ENCODE measurements at places on chromosomes 7 and 10.

DNA sequence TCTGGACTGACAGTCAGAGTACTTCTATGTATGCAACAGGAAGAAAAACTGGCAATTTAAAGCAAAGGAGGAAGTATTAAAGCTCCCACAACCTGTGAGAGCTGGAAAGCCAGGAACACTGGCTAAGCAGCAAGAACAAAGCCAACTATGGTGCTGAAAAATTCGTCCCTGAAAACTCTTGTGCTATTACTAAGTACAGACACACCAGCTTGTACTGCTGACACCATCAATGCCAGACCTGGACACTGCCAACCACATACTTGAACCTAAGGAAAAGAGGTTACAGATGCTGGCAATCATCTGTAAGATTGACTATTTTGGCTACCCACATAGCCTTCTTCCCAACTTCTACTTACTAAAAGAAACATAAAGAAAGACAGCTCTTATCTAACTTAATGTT, 1110.6 kb downstream of the SORCS3 start:
- no peak for DNase-seq

GRCh38 chr10:18438361-18439126, 212.8 kb downstream of the NSUN6 start:
- no peak for DNase-seq

GRCh38 chr10:15627617-15628196, 92.0 kb downstream of the ITGA8 start:
- no peak for DNase-seq

GRCh38 chr7:112905950-112906349, 115.8 kb upstream of the TMEM168 start:
- no peak for DNase-seq

GRCh38 chr10:72315054-72315453, 39.7 kb downstream of the DNAJB12 start:
- DNase-seq: no peak

GRCh38 chr7:57821438-57822382, 371.7 kb downstream of the ZNF716 start:
- DNase-seq: no peak

DNA sequence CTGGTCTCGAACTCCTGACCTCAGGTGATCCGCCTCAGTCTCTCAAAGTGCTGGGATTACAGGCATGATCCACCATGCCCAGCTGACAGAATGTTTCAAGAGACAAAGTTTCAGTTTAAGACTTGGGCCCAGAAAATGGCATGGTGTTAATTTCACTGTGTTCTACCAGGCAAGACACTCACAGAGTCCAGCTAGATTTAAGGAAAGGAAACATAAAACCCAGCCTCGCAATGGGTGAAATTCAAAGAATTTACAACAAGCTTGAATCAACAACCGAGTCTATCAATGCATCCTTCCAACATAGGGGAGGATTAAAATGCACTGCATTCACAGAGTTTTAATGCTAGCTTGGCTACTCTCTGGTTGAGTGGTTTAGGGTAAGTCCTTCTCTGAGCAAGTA, 764.0 kb downstream of the XPNPEP1 start:
- no peak for DNase-seq

GRCh38 chr10:102665904-102666509, 21.7 kb downstream of the TRIM8 start:
- no peak for DNase-seq

- no peak for DNase-seq
These were observed 6.1 kb downstream of the NYAP1 start for GRCh38 chr7:100489824-100490223.

GRCh38 chr7:91668217-91668616, 212.3 kb downstream of the MTERF1 start:
- no peak for DNase-seq

GRCh38 chr7:56023500-56023899, 27.7 kb downstream of the PSPH start:
- no peak for DNase-seq

- no peak for DNase-seq
These were observed 148.6 kb upstream of the PDE1C start for GRCh38 chr7:32218741-32219288.

DNA sequence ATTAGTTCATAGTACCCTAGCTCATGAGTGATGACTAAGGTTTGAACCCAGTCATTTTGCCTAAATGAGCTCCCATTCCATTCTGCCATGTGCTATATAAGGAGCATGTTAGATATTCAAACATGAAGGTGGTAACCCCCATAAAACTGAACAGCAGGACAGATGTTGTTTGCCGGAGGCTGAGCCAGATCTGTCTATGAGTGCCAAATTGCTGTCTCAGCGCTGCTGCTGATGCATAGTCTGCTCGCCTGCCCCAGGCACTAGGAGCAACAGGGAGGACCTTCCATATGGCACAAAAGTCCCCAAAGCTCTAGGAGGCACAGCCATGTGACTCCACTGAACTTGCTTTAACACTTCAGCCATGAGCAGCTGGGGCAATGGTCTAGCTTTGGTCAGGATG, 466.0 kb upstream of the GHITM start:
- no peak for DNase-seq

- no peak for DNase-seq
These were observed 11.5 kb downstream of the PPIF start for GRCh38 chr10:79358811-79359210.

DNA sequence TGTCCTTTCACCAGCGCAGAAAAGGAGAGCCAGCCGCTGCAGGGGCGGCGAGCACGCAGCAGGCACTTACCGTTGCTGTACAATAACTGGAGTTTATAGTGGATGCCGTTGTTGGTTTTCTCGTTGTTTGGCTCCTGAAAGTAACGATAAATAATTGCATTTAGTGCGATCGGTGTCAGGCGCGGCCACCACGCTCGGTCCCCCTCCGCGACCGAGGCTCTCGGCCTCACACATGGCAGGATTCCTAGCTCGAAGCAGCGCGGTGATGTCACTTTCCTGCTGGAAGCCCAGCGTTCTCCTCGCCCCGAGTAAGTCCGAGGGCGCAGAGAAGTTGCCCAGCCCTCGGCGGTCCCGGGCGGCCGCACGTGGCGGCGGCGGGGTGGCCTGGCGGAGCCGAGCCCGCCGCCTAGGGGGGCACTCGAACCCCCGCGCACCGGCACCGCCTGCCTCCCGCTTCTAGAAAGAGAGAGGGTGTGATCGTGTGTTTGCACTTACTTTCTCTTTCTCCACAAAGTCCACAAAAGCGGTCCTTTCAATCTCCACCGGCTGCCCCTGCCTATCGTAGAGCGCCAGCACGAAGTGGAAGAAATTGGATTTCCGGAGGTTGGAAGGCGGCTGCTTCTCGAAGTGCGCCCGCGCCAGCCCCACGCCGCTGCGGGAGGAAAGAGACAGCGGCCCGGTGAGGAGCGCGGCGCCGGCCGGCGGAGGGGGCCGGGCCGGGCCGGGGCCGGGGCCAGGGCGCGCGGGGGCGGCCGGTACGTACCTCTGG, 1.0 kb downstream of the EBF3 start:
- no peak for DNase-seq

DNA sequence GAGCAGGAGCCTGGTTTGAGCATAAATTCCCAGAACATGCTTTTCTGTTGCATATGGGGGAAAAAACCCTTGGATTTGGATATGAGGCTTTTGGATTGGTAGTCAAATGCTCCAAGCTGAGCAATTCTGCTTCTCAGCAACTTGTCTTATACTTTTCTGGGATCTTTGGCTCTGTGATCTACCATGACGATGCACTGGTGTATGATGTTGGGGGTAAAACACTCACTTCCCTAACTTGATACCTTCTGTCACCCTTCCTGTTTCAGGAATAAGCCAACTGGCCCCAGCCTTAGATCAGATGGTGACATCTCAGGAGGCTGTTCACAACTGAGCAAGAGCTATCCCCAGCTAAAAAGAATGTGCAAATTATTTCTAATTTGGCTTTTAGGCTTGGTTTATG, 13.1 kb upstream of the CPA4 start:
- no peak for DNase-seq

DNA sequence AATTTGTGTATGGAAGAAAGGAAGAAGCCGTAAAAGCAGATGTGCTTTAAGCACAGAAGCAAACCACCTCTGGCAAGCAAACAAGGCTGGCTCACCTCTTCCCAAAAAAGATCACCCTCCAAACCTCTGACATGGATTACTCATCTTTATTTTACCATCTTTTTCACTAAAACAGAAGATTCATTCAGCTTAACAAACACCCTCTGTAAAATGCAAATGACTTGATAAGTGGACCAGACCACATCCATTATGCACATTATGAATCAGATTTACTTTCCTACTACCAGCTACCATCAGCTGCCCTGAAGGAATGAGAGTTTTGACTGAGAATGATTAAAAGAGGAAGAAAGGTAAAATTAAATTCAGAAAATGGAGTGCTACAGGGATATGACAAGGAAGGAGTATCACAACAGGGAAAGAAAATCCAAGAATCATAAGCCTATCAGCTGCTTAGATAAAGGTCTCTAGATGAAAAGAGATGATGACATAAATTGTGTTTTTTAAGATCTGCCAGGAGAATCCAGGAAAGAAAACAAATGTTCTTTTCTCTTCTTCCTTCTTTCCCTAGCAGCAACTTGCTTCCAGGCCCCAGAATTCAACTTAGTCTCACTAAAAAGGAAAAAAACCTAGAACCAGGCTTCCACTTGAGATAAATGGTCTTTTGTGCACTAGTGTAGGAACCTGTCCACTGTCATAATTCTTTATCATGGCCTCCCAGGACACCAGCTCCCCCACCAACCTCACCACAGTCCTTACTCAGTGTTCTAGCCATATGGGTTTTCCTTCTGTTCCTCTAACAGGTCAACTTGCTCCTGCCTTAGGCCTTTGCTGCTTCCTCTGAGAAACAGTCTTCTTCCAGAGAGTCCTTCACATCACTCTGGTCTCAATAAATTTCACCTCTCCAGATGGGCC, 47.4 kb downstream of the JAZF1 start:
- no peak for DNase-seq

DNA sequence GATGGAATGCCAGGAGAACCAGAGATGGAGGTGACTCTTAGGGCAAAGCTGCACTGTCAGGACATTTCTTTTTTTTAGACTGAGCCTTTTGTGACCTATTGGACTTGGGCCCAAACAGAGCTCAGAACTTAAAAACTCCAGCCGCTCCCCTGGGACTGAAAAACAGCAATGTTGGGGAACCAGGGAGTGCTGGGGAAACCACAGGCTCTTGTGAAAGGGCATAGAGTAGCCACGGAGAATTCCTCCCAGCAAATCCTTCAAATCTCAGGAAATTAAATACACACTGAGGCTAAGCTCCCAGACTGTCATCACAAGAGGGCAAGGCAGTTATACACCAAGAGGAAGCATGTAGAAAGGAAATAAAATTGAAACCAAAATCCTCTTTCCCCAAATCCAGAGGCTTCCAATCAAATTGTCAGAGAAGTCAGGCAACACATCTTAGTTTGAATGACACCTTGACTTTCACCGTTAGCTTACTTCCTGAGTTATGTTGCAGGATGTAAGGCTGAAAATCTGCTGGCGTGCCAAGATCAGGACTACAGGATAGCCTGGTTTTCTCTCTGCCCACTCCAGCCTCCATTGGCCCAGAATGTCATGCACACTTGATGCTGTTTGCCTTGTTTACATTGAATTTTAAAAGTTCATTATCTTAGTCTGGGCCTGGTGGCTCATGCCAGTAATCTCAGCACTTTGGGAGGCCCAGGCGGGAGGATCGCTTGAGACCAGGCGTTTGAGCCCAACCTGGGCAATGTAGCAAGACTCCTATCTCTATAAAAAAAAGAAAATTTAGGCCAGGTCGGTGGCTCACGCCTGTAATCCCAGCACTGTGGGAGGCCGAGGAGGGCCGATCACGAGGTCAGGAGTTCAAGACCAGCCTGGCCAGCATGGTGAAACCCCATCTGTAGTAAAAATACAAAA, 2.6 kb upstream of the RFC2 start:
- no peak for DNase-seq

Measured in stimulated activated CD4-positive, alpha-beta T cell treated with anti-CD3 and anti-CD28 coated beads, Interleukin-2, amount 100 ng/mL, for 48 hours (primary cell).